ENCODE measurements at places on chromosomes 1 and 21.

- DNase-seq: no peak
Measured at GRCh38 chr1:97270508-97271307, 549.1 kb downstream of the PTBP2 start.

DNA sequence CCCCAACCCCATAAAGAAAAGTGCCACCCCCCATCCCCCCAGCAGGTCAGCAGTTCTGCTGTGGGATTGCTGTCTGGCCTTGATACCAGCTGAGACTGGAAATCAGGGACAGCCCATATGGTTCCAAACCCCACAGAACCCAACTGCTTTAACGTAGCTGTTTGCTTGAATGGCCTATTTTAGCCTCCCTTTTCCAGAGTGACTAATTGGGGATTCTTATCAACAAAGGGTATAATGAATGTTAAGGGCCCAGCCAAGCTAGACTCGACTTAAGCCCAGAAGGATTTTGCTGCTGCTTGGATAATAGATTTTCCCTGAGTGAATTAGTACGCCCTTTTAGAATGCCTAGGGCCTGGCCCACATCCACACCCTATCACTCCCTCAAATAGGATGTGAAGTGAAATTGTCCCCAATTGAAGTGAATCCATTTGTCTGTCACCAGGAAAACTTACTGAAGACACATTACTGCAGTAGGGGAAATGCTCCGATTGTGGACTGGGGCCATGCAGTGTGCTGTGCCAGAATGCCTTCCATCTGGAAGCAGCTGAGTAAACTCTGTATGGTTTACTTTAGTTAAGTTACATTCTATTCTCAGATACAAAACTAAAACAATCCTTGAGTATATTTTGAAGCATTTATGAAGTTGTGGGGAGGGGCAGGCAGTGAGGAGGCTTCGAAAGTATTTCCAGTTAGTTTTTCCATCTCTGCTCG lies 156.9 kb downstream of the DHRS3 start:
- no peak for DNase-seq

GRCh38 chr1:206514813-206515387 lies 7.6 kb downstream of the RASSF5 start:
- DNase-seq: no peak

DNA sequence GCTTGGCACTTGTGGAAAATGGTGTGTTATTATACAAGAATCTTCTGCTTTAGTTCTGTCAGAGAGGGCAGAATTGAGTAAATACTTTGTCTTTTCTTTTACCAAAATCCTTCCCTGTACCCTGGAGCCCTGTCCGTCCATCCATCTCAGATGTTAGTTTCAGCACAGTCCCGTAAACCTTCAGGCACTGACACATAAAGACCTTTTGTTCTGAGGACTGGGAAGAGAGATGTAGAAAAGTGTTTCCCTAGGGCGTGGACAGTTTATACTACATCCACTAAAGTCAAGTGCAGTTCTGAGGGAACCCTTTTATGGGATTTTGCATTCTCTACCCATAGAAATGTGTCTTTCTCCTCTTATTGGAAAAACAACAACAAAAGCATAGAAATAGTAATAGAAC lies 162.4 kb downstream of the PDE4B start:
- DNase-seq: no peak

DNA sequence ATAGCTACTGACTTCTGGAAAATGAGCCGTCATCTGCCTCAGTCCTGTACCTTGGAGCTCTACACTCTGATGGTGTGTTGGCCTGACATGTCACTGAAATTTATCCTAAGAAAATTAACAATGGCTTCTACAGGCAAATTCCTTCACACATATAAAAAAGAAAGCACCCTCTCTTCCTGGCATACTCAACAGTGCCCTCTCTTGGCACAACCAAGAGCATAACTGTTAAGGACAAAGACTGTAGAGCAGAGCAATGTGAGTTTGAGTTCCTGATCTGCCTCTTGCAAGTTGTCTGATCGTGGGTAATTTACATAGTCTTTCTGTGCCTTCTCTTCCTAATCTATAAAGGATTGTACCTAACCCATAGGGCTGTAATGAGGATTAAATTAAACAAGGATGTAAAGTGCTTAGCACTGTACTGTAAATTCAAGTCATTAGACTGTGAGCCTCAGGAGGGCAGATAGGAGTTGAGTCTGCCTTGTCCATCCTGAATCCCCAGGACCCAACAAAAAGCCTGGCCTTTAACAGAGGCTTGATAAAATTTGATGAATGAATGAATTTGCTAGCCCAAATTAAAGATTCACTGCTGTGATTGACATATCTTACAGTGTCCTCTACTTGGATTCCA lies 83.5 kb downstream of the SYF2 start:
- DNase-seq: peak; percentile 78

DNA sequence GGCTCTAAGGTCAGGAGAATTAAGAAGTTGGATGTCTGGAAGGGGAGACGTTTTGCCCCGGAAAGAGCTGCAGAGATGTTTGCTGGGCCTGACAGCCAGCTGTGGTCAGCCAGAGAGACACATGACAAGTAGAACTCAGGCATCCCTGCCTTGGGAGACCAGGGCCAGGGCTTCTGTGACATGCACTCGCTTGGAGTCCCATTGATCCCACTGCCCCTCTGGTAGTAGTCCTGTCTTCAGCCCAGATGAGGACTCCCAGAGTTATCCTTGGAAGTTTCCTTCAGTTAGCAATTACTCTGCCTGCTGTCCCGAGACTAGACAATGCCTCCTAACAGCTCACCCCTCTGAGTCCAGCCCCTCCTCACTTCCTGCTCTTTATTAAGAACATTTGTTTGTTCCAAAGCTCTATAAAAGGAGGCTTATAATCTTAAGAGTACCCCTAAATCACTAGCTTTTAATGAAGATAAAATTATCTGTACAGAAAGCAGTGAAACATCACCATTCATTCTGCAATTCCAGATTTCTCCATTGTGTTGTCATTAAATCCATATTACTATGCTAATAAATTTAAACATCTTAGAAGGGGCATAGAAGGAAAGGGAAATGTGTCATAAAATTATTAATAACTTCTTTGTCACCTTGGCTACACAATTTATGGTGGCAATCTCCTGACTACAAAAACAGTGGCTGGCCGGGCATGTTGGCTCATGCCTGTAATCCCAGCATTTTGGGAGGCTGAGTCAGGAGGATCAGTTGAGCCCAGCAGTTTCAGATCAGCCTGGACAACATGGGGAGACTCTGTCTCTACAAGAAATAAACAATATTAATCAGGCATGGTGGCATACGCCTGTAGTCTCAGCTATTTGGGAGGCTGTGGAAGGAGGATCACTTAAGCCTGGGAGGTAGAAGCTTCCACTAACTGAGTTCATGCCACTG lies 94.2 kb downstream of the KCNK1 start:
- no peak for DNase-seq

- no peak for DNase-seq
Measured at GRCh38 chr1:244862354-244862698, 2.0 kb downstream of the HNRNPU start.

DNA sequence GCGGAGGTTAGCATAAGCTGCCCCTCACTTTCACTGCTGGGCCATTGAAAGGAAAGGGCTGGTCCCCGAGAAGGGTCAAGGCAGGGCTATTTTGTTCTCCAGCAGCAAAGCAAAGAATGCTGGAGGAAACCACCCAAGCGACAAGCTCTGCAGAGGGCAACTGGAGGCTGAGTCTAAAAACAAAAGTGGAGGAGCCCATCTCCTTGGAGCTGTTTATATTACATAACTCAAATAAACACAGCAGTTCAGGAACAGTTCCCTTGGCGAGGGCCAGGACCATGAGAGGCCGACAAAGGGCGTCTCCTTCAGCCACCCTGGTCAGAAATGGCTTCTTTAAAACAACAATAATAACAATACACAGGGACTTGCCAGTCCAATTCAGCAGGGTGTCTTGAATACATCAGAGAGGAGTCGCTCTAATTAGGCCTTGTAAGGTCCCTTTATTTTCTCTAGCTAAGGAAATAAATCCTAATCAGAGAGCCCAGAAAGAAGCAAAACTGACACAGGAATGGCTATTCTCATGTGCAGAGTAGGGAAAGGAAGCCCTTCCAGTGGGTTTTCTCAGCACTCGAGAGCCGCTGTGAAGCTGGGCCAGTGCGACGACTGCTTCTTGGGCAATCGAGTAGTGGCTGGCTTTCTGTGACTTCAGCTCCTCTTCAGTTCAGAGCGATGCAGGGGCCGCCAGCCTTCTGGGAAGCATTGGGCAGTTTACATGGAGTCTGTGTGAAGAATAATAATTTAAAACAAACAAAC lies 57.0 kb upstream of the TARBP1 start:
- no peak for DNase-seq

GRCh38 chr1:157580179-157580827 lies 17.6 kb downstream of the FCRL4 start:
- peak; percentile 55 for DNase-seq

GRCh38 chr1:10283318-10283984 lies 73.1 kb downstream of the KIF1B start:
- no peak for DNase-seq

GRCh38 chr1:18568489-18568888 lies 62.2 kb upstream of the PAX7 start:
- DNase-seq: no peak

GRCh38 chr1:96968541-96968940 lies 247.0 kb downstream of the PTBP2 start:
- no peak for DNase-seq

GRCh38 chr21:26080211-26080610 lies 90.4 kb downstream of the APP start:
- DNase-seq: no peak

DNA sequence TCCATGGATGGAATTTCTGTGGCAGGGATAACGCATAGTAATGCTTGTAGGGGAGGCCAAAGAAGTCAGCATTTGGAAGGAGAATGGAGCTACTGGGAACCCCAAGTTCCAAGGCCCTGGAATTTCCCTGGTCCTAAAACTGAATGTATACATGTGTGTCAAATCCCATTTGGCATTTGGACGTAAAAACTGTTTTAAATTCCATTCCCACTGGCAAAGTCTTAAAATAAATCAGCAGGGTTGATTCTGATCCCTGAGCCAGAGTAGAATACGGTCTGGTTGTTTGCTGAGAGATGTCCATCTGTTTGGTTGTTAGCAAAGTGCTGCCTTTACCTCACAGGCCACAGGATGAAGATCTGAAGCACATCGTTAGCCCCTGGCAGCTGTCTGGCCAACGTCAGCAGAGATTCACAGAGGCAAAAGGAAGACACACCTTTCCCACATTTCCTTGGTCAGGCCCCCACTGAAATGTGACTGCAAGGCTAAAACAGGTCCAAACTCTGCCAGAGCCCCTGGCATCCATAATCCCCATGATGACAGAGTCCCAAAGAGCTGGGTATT lies 62.2 kb downstream of the GORAB start:
- no peak for DNase-seq

DNA sequence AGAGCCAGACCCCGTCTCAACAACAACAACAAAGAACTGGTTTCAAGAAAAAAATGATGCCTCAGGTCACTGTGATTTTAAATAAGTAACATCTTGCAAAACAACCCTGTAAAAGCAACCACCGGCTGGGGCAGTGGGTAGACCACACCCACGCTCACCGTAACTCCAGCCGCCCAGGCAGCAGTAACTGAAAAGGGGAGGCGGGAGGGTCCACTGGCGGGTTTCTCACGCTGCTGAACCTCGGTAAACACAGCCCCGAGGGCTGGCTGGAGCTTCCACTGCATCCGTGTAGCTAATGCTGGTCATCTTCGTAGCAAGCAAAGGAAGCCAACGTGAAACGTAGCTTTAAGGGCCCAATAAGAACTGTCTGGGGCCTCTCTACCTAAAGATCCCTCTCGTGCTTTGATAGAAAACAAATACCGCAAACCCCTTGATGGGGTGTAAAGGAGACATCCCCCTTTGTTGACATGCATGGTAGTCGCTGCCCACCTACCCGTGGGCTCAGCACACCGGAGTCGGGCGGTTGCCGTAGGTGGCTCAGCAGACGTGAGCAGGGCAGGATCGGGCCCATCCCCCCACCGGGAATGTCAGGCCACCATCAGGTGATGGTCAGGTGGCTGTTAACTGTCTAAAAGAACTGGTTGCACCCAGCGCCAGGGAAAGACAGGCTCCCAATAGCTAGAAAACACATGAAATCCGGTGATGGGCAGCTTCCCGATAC lies 4.2 kb downstream of the C1orf159 start:
- no peak for DNase-seq

DNA sequence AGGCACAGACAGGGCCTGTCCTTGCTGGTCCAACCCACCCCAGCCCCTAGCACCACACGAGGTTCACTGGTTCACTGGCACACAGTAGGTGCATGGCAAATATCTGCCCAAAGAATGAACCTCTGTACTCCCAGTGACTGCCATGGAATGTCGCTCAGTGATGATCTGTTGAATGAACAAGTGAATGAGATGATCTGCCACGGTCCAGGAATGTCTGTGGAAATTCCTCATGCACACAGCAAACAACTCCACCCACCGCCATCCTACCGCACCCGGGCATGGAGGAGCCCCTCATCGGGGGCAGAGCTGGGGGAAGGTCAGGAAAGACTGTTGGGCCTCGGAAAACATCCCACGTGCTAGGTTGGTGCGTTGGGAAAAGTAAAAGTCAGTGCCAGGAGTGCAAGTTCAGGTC lies 1.7 kb downstream of the HSPG2 start:
- no peak for DNase-seq

- DNase-seq: no peak
Measured at GRCh38 chr1:235648407-235648907, 1.1 kb downstream of the GNG4 start.

All from HL-60 (cell line).